ENCODE measurements at places on chromosomes 3 and 15.

- no peak for DNase-seq
Measured at GRCh38 chr3:124775877-124776276, 45.6 kb downstream of the UMPS start.

- no peak for DNase-seq
Measured at GRCh38 chr3:195838714-195839113, 27.0 kb upstream of the MUC4 start.

DNA sequence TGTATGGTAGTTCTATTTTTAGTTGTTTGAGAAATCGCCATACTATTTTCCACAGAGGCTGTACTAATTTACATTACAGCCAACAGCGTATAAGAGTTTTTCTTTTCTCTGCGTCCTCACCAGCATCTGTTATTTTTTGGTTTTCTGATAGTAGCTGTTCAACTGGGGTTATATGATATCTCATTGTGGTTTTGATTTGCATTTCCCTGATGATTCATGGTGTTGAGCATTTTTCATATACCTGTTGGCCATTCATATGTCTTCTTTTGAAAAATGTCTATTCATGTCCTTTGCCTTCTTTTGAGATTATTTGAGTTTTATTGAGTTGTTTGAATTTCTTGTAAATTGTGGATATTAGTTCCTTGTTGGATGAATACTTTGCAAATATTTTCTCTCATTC lies 114.6 kb downstream of the LRRK1 start:
- DNase-seq, result no peak

DNA sequence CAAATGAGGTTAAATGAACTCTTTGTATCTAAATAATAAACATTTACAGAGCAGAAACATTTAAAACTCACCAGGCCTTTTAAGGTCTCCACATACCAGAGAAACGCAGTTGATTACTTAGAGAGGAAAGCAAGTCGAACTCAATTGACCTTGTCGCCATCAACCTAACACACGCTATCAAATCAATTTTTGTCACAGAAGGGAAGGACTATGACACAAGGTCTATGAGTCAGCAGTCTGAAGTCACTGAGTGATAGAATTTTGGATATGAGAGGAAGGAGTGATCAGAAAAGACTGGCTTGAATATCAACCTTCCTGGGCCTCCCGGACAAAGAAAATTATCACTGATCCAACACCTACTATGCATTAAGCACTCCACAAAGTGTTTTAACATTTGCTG lies 514.4 kb upstream of the ZNF385D start:
- DNase-seq, result no peak

GRCh38 chr3:130850044-130850797 lies 43.7 kb upstream of the ATP2C1 start:
- DNase-seq, result peak; percentile 2

DNA sequence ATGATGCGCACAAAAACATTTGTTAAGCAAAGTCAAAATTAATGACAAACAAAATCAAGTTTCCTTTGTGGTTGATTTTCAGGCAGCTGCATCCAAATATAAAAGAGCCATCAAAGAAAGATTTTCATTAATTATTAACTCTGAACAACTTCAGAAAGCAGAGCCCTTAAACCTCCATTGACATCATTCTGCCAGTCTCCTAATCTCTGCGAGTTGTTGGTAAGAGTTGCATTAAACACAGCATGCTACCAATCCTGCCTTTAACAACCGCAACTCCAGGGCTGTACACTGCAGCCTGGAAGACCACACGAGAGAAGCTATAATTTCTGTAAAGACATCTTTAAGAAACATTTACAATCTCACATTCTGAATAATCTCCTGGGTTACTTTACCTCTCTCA lies 204.6 kb downstream of the NR2F2 start:
- DNase-seq, result no peak

- DNase-seq, result no peak
Measured at GRCh38 chr3:167732313-167733065, 2.2 kb downstream of the PDCD10 start.

DNA sequence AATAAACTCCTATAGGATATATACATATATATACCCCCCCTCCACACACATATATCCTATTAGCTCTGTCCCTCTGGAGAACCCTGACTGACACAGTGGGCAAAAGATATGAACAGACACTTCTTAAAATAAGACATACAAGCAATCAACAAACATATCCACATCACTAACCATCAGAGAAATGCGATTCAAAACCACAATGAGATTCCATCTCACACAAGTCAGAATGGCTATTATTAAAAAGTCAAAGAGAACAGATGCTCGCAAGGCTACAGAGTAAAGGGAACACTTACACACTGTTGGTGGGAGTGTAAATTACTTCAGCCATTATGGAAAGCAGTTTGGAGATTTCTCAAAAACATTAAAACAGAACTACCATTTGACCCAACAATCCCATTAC lies 46.2 kb upstream of the ARHGEF26 start:
- no peak for DNase-seq

DNA sequence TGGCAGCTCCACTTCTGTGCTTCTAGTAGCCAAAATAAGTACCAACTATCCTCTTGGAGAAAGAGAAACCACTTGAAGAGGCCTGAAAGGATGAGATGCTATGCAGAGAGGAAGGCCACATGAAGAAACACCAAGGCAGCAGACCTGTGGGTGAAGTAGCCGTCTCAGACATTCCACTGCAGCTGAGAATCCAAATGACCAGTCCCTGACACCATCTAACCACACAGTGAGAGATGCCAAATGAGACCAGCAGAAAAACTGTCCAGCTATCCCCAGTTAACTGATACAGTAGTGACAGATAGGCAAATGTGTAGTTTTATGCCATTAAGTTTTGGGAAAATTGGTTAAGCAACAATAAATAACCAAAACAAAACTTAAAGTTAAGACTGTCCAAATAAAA lies 47.9 kb upstream of the ZSCAN2 start:
- DNase-seq, result no peak

GRCh38 chr3:173588556-173588955 lies 191.0 kb downstream of the NLGN1 start:
- DNase-seq, result no peak

DNA sequence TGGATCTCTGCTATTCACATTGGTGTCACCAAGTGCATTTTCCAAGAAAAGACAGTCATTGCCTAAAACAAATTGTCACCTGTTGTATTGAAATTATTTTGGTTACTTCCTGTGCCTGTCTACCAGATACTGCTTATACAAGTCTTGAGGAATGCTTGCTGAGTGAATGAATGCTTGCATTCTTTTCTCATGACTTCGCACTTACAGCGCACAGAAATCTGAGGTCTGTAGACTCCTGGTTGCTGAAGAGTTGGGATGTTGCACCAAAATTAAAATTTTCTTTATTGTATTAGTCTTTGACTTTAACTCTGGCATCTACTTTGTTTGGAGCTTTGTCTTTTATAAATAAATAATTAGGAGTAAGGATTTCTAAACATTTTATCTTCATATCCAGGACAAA lies 28.4 kb downstream of the SH3GL3 start:
- DNase-seq, result no peak

DNA sequence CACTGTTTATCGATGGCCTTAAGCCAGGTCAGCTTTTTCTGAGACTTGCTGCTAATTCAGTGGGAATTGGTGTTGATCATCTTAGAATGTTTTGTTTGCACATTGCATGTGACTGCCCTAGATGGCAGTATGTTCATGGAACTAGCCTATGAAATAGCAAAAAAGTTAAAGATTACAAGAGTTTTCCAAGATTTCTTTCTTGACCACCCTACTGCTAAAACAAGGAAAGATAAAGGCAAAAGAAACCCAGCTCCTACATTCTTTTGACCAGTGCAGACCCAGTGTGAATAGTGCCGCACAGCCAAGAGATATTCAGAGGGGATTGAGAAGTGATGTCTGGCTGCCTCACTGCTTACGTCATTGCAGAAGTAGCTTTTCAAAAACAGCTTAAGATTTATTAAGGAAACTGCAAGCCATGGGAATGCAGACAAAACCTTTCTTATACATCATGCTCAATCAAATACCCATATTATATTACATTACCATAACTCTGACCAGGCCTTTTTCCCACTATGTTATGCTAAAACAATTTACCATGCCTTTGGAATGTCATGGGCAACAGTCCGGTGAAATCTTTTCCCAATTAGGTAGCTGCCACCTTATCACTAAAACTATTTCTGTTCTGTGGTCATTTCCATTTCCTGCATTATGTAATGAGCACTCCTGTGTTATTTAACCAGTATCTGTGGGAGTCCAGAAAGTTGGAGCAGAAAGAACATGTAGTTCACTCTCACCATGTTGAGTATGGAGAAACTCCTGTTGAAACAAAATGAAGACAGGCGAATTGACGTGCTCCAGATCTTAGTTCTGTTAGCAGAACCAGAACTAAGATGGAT lies 6.0 kb downstream of the PHLDB2 start:
- no peak for DNase-seq

DNA sequence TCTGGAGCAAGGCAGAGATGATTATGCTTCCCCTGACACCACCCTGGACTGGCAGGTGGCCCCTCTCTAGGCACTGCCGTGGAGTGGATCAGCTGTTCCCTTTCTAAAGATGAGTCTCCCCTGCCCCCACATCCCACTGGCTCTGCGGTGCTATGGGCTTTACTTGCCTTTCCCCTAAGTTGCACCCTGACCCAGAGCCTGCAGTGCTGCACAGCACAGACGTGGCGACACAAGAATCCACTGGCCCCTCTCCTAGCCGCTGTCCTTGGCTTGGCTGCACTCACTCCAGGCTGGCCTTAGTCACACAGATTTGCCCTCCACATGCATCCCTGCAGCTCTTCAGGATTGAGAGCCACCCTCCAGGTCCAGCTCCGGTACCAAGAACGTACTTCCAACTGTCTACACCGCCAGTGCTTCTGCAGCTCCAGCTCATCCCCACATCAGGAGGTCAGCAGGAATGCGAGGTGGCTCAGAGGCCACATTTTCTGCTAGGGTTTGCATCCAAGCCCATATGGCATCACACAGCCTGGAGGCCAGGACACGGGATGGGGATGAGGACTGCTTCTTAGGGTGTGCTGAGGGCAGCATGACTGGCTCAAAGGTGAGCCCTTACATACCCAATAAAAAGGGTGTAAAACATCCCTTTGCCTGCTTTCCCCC lies 82.4 kb upstream of the RASGRF1 start:
- no peak for DNase-seq

DNA sequence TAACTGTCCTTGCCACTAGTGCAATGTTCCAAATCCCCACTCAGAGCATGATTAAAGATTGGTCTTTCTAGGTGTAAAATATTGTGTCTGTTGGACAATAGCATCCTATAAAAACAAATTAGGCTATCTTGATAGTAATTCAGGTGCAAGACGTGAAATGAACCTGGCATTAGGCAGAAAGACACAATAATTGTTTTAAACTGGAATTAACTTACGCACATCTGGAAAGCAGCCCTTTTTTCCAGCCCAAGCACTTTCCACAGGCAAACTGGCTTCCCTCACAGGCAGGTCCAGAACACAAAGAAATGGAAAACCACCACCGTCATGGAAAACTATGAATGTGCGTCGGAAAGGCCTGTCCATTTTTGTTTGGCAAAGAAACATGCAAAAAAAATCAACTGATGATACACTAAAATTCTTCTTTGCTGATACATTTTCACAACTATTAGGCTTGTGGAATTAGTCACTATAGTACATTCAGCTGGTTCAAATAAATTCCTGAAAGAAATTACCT lies 474.7 kb upstream of the IL12A start:
- no peak for DNase-seq

DNA sequence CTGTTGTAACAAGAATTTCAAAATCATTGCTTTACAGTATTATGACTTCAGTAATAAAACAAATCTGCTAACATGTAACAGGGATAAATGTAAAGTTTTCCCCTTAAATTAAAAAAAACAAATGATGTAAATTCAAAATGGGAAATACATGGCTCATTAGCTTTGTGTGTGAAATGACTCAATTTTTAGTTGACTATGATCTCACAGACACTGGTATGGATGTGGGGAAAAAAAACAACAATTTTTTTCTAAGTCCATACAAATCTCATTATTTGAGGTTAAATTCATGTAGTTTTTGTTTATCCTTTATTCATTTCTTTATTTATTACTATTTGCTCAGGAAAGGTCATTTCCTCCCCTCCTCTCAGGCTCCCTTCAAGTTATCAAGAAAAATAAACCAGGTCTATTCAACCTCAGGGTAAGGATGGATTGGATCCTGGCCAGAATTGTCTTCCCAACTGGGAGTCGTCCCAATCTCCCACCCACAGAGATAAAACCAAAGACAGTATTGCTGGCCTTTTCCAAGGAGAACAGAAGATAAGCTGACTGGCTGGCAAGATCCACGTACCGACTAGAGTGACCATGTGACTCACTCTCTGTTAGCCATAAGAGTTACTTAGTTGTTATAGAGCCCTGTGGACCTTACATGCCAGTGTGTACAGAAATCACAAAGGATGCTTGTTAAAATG lies 373.3 kb downstream of the GAP43 start:
- DNase-seq, result no peak

DNA sequence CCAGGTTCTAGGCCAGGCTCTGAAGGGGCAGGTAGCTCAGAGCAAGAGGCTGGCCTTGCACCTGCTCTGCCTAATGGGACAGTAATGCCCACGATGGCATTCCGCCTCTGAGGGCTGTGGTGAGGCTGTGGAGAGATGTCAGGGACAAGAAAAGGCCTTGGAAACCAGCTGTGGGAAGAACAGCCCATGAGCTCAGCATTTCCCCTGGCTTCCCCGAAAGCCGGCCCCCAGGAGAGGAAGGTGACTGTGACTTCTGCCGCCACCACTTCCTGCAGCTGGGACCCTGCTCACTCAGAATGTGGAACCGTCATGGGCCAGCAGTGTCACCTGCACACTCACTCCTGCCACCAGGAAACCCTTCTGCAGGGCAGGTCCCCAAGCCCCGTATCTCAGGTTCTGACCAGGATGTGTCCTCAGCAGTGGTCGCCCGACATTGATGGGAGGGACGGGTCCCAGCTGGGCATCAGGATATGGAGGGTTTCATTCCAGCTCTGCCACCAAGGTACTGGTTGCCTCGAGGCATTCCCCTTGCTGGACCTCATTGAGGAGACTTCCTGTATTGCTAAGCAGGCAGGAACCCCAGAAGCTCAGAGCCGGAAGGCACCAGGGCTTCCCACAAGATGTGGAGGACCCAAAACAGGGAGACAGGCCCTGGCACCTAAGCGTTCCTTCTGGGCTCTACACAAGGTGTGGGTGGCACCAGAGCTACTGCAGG lies 30.7 kb downstream of the SEMA7A start:
- peak; percentile 14 for DNase-seq

DNA sequence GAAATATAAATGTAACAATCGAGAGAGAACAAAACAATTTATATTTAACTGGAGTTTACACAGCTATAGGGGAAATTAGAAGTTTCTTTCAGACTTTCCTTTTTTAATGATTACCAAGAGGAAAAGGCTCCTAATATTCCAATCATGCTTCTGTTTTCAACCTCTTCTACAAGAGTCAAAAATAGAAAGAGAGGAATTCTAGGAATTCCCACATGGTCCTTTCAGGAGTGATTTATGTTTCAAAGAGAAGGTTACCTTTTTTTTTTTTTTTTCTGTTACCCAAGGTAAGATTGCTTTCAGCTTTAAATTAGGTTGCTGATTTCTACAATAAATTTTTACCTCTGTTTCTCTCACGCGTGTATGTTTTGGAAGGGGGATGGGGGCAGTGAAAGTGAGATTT lies 355.3 kb upstream of the DCBLD2 start:
- no peak for DNase-seq
